ENCODE measurements at places on chromosomes 3 and 15.

GRCh38 chr3:138898301-138898700, 48.6 kb downstream of the FOXL2 start:
- DNase-seq, result no peak

DNA sequence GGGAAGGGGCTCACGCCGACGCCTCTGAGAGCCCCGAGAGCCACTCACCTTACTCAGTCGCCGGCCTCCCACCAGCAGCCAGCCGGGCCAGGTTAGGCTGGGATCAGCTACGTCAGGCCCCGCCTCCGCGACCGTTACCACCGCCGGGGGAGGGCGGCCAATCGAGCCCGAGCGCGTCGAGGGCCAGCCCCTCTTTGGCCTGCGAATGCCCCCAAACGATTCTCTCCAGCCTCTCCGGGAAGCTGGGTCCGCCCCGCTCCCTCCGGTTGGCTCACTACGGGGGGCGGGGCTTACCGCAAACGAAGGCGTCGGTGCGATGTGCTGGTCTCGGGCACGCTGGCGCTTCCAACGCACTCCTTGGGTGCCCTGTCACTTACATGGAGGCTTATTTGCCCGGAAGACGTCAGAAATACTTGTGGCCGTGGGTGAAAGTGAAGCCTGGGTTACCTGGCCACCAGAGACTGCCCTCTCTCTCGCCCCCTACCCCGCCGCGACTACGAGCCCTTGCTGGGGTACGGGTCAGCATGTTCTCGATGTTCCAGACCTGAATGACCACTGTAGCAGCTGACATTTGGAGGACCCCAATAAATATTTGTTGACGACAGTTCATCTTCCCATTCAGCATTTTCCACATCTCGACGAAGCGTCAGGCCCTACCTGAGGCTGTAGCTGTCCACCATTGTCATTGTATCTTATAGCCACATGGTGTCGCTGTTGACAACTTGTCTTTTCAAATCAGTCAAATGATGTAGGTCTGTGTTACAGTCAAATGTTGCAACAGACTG, at the start of gene CEP70:
TSS of gene CEP70 (minus strand) at position 111 of the 785 bp plus-strand sequence. CDS start 21,333 bp downstream, outside the sequence.
- DNase-seq, result peak; percentile 93

DNA sequence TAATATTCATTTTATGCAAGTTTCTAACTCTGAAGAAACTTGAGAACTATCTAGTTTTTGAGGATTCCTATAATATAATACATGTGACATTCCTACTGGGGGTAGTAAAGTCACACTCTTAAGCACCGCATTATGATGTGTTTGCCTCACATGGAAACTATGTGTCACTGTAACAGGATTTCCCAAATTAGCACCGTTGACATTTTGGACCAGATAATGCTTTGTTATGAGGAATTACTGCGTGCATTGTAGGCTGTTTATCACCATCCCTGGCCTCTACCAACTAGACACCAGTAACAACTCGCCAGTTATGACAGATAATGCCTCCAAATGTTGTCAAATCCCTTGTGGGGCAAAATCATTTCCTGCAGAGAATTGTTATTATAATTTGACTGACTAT, 267.8 kb downstream of the RAP2B start:
- DNase-seq, result peak; percentile 13

DNA sequence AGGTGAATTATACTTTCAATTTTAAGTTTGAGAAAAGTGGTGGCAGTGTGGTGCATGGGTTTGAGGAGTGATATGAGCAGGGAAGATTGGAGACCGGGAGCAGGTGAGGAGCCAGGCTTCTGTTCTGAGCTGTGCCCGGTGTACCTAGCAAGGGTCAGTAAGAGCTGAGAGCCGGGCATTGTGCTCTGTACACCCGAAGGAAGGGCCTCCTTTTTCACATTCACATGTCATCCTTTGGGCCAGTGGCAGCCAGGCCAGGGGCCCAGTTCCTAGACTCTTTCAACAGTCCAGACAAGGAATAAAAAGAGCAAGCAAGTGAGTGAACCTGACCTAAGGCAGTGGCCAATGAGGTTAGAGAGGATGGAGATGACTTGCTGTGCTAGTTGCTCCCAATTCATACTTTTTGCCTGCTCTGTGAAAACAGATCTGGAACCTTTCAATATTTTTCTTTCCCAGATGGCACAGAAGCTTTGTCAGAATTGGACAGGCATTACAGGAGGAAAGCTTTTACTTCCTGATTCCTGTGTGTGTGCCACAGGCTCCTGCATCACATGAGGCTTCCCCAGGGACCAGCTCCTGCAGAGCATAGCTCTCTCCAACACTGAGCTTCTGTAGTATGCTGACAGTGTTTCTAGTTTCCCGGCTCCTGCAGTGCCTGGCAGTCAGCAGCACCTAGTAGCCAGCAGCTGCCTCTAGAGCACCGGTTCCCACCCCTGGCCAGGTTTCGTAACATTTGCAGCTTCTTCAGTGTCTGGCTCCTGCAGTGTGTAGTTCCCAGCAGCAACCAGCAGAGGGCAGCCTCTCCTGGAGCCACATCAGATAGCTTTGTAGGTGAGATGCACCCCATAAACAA, 5.3 kb upstream of the TRA2B start:
- peak; percentile 81 for DNase-seq

DNA sequence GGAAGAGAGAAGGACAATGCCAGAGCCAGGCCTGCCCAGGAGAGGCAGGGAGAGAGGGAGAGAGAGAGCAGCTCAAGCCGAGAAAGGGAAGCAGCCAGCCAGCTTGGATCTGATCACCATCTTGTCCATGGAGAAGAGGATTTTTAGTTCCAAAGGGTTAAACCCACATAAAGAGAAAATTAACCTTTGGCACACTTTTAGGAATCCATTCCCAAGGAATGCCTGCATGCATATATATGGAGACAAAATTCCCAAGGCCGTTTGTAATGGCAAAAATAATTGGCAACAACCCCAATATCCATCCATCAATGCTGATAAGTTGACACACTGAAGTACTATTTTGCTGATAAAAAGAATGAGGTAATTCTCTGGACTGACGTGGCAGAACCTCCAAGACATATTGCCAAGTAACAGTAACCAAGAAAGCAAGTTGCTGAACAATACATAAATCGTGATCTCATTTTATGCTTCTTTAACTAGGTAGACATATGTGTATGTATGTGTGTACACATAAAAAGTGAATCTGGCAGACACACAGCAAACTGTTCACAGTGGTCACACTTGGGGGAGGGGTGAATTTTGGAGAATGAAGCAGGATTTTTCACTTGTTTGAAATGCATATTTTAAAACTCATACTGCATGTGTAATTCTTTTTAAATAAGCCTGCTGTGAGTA, 7.5 kb upstream of the STRA6 start:
- DNase-seq, result no peak

- DNase-seq, result no peak
These were observed 134.7 kb downstream of the NR2E3 start for GRCh38 chr15:71945012-71945411.
